ENCODE measurements at places on chromosomes 1 and 21.

DNA sequence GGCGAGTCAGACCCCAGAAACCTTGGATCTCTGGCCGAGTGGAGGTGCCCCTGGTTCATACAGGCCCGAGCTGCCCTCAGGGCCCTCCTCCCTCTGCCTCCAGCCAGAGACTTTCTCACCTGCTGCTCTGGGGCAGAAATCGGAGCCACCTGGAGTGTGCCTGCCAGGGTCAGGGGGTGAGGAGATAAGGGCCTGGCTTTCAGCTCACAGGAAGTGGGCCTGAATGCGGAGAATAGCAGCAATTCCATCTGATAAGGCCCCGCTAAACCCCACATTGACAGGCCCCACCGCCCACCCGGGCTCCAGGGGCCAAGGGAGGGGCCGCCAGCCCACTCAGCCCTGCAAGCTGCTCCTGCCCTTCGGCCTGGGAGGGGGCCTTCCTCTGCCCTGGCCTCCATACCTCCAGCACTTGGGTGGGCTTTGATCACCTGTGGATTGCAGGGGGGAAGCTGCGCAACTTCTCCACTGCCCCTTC is 123.7 kb upstream of the ARHGEF16 start:
- DNase-seq = no peak

GRCh38 chr1:78153092-78153736 is 107.4 kb downstream of the GIPC2 start:
- DNase-seq = no peak

DNA sequence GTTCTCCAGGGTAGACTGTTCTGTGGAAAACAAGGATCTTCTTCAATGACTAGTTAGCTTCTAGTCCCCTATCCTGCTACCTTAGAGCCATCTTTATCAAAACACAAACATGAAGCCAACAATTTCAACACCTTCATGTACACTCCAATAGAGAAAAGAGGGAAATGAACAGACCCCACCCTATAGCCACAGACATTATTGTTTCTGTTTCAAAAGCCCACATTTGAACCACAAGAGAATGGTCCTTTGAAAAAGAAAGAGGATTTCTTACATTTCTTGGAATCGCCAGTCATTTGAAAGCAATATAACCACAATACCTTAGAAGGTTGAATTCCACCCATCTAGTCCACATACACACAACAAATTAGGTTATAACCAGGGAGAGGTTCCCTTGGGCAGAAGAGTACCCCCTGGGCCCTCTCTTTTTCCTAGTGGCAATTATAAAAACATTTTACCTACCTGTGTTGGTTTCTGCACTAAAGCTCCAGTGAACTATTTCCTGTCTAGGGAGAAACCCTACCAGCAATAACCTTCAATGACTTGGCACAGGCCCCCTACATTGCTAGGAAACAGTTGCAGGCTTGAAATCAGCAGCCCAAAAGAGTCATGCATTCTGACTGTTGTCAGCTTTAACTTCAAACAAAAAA is 2.7 kb upstream of the LPGAT1 start:
- no peak for DNase-seq

DNA sequence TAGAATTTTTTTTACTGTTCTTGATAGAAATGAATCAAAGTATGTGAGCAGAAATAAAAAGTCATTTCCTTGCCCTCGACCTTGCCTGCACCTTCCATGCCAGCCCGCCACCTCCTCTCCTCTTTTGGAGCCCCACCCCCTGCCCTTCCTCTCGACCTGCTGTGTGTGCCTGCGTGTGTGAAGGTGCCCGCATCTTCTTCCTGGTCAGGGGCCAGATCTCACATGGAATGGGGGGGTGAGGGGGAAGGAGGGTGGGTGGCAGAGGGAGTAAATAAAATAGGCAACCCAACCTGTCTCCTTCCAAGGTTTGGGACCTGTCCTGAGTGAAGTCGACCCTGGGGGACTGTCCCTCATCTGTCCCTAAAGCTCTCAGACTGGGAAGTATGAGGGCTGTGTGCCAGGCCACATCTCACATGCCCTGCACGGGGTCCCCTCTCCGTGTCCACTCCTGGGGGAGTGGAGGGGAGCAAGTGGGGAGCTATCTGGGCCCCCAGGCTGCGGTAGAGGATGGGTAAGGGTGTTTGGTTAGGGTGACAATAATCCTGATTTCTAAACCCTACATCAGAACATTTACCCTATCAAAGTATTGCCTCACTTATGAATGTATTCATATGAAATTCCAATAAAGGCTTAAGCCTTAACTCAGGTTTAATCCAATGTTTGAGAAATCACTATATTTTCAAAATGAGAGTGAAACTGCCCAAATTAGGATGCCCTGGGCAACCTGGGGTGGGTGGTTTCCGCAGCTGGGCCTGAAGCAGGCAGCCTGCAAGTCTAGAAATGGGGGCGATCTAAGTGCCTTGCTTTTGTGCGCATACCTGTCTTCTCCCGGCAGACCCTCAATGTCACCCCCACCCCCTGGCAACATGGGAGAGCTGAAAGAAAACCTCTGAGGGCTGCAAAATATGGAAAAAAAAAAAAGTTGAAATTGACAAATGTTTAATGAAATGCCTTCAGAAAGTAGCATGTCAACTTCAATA is 15.4 kb downstream of the AMPD2 start:
- no peak for DNase-seq

DNA sequence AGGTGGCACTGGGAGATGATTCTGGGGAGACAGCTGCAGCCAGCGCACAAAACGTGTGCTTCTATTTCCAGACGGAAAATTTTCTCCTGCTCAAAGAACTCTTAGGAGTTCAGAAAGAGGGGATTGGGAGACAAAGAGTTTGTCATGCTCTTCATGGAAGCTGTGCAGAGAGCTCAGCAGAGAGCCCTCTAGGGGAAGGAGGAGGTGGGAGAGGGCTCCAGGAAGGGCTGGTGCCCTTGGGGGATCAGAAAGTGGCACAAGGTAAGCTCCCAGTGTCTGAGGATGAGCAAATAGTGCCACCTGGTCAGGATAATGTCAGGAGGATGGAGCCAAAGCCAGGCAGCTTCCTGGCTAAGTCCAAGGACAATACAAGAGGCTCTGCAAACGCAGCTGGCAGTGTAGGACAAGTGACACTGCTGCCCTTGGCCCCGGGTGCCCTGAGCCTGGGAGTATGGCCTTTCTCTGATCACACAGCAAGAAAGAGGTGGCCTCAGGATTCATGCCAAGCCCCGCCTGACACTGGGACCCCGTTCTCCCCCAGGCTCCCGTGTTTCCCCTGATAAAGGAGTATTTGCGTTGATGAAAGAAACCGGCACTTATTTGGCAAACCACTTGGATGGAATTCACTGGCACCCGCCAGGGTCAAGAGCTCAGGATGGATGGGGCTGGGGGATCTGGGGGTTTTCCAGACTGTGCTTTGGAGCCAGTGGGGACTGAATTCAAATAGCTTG is 254.0 kb downstream of the PTPRU start:
- DNase-seq = no peak

GRCh38 chr1:2290595-2291510 is 62.7 kb downstream of the SKI start:
- peak; percentile 98 for DNase-seq

DNA sequence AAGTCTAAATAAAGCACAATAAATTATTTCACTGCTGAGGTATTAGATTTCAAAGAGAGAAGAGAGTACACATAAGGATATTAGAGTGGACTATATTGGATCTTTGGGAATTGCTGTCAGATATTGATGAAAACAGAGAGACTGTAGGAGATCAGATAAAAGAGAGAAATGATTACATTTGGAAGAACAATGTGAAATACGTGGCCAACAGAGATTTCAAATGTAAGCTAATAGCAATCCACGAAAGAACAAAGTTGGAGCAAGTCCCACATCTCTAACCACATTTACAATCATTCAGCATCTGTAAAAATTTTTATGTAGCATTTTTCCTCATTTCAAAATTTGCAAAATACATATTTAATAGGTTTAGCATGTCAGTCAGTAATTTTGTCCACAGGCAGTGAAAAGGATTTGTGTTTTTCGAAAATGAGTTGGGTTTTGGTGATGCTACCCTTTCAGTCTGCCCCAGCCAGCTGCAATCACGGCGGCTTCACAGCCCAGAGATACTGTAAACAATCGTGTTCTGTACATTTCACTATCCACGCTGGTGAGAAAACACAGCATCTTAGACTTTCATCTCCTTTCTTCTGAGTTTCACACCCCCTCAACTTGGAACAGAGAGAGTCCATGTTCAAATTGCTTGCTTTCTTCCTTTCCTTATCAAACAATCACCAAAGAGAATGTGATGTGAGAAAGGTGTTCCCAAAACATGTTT is 209.1 kb upstream of the LYPLAL1 start:
- DNase-seq = no peak

GRCh38 chr1:180927841-180928240 is 15.1 kb downstream of the KIAA1614 start:
- DNase-seq = peak; percentile 7

DNA sequence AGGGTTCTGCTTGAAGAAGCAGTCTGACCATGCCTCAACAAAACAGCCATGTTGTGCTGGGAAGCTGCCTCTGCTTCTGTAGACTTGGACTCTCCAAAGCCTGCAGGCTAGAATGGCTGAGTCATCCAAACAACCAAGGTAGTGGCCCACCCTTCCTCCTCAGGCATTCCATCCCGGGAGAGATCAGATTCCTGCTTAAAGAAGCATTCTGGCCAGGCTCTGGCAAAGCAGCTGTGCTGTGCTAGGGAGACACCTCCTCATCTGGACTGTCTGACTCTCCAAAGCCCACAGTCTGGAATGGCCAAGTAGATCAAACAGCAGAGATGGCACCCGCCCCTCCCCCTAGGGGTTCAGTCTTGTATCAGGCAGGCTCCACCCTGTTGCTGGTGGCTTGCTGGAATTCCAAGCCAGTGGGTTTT is 38.3 kb upstream of the F3 start:
- DNase-seq = peak; percentile 85

- DNase-seq = no peak
Measured at GRCh38 chr1:30423570-30423969, 299.8 kb downstream of the MATN1 start.

GRCh38 chr1:167791281-167792187 is 69.8 kb downstream of the MPZL1 start:
- DNase-seq = peak; percentile 95

- DNase-seq = peak; percentile 92
Measured at GRCh38 chr1:8137481-8138244, 111.6 kb upstream of the ERRFI1 start.

- DNase-seq = no peak
Measured at GRCh38 chr1:155294520-155295182, 6.6 kb downstream of the PKLR start.

Data from fibroblast of pulmonary artery (primary cell).